ENCODE measurements at places on chromosomes 11 and 22. TPM values are rescaled to one million over a fixed set of nuclear protein-coding genes. Genes with fewer than 3 reads are reported as not detected.

- DNase-seq = no peak
Observed at GRCh38 chr22:40995821-40996220, 44.6 kb downstream of the RBX1 start.

GRCh38 chr11:47940904-47941649 is 39.3 kb upstream of the PTPRJ start:
- no peak for DNase-seq

DNA sequence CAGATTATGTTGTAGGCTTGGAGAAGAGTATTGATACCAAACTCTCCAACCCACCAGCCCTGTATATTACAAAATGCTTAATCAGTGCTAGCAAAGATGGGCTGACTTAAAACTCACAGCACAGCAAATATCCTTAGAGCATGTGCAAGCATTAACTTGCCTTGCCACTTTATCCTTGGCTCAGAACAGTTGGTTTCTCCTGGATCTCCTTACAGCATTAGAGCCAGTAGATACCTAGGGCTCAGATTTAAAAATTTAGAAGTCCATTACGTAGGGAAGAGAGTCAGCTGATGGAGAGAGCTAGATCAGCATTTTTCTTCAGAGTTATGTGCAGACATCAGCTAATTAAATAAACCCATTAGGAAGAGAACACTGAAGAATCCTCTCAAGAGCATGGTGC is 198.5 kb upstream of the ZBED5 start:
- no peak for DNase-seq

DNA sequence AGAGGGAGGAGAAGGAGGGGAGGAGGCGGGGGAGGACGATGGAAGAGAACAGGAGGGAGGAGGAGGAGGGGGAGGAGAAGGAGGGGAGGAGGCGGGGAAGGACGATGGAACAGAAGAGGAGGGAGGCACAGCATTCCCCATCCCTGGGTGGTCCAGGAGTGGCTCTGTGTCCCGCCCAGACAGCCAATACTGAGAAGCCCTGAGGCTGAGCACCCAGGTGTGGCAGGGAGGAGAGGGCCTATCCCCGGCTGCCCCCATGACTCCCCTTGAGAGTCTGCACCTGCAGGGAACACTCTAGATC is 717 bp downstream of the MRGPRE start:
- DNase-seq = no peak

- no peak for DNase-seq
Observed at GRCh38 chr11:102990145-102990544, 34.6 kb upstream of the MMP13 start.

DNA sequence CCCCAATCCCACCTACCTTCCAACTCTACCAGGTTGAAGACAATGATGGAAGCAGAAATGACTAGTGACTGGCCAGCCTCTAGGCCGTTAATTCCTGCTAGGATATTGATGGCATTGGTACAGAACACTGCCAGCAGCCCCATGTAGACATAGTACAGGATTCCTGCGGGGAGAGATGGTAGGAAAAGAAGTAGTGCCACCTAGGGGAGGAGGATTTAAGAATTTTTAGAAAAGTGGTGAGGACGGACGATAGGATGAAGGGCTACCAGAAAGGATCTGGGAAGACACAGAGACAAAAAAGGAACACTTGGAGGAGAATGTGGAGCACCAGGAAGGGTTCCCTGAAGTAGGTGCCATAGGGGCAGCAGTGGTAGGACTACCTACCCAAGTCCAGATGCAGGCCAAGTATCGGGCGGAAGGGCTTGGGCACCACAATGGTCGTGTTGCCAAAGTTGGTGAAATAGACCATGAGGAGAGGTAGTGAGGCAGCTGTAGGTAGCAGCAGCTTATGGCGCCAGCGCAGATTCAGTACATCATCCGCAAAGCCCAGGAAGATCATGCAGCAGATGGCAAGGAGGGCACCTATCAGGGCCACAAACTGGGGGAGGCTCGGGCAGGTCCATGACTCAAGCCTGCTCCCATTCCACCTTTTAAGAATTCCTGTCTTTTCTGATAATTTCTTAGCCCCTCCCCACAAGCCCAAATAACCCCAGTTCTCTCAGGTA is 1.2 kb downstream of the DPAGT1 start:
- DNase-seq = no peak

DNA sequence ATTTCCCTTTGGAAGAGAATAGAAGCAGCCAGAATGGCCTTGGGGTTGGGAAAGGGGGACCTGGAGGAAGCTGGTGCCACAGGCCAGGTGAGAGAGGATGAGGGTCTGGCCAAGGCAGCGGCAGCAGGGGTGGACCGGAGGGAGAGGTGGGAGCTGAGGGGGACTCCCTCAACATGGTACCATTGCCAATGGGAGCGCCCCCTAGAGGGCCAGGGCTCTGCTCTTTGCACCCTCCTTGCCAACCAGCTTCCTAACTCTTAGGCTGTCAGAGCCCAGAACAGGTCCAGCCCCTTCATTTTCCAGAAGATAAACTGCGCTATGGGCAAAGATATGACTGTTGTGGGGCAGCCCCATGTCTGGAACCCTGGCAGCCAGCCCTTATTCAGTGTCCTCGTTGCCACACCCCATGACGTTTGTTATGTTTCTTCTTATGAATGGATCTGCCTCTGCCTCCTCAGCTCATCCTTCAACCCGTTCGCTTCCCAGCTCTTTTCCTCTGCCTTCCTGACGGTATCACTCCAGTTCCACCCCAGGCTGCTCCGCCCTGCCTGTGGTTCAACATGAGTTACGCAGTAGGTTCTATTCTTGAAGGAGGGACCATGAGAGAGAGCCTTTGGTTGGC is 185.2 kb downstream of the GRIK4 start:
- DNase-seq = no peak

DNA sequence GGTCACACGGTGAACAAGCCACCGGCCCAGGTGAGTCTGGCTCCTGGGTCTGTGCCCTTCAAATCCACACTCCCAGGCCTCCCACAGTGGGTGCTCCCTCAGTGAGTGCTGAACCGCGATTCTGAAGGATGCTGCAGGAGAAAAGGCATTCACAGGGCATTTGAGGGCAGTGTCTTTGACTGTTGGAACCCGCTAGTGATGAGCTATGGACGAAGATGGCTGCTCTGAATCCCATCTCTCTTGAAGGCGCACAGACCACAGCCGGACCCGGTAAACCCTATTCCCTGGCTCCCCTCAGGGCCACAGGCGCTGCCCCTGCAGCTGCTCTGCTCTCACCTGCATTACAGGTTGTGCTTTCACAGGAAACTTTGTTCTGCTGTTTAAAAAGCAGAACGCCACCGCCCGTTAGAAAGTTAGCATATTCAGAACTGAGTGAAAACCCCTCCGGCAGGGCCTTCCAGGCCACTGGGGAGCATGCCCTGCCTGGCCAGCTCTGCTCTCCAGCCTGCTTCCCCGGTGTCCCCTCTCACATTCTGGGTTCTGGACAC is 3.2 kb downstream of the LRRC32 start:
- no peak for DNase-seq

- DNase-seq = no peak
Observed at GRCh38 chr11:69343401-69344321, 49.7 kb downstream of the MYEOV start.

- no peak for DNase-seq
Observed at GRCh38 chr11:75497788-75498409, 27.8 kb downstream of the GDPD5 start.

- no peak for DNase-seq
Observed at GRCh38 chr11:117563556-117563955, 233.5 kb downstream of the DSCAML1 start.

DNA sequence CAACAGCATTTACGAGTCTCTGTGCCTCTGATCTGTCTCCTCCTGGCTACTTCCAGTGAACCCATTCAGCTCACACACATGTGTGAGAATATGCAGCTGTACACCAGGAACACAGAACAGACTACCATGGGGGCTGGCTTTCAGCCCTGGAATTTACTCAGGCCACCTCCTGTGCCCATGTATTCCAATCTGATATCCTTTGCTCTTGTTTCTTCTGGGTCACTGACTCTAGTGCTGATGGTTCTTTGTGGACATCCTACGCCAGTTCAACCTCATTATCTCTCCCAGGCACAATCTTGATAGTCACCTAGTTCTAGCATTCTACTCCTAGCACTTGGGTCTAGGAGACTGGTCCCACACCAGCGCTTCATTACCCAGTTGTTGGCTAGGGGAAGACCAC is 23.0 kb upstream of the ZC3H12C start:
- DNase-seq = no peak

- DNase-seq = no peak
Observed at GRCh38 chr11:17603056-17603825, 56.2 kb downstream of the OTOG start.

Gene ZDHHC8
- total RNA-seq = 9.0 TPM

Gene ROBO4
- 0.97 TPM for total RNA-seq

Gene RAG2
- not detected for total RNA-seq

Gene HMGXB4
- 9.5 TPM for total RNA-seq

All from SJSA1 (cell line).